ENCODE measurements at places on chromosomes 13 and 19.

- DNase-seq: peak; percentile 29
Observed at GRCh38 chr19:30391554-30392551, 19.7 kb downstream of the ZNF536 start.

GRCh38 chr13:46334035-46334822 is 52.8 kb downstream of the RUBCNL start:
- DNase-seq: no peak

DNA sequence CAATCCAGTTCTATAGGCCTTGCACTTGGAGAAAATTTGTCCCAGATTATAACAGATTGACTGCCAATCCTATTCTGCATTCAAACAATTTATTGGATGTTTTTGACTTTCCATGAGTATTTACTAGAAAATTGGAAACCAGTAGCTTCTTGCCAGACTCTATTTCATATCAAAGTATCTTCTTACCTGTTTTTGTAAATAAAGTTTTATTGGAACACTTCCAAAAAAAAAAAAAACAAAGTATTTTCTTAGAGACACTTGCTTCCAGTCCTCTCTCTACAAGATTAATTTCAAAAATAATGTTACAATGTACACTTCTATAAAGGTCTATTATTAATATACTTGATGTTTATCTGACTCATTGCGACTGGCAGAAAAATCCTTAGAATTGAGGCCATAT is 209.2 kb upstream of the PCDH9 start:
- no peak for DNase-seq

GRCh38 chr13:30805603-30806011 is 70.3 kb downstream of the ALOX5AP start:
- DNase-seq: no peak

- DNase-seq: no peak
Observed at GRCh38 chr19:55838251-55838650, 1.9 kb downstream of the NLRP4 start.

DNA sequence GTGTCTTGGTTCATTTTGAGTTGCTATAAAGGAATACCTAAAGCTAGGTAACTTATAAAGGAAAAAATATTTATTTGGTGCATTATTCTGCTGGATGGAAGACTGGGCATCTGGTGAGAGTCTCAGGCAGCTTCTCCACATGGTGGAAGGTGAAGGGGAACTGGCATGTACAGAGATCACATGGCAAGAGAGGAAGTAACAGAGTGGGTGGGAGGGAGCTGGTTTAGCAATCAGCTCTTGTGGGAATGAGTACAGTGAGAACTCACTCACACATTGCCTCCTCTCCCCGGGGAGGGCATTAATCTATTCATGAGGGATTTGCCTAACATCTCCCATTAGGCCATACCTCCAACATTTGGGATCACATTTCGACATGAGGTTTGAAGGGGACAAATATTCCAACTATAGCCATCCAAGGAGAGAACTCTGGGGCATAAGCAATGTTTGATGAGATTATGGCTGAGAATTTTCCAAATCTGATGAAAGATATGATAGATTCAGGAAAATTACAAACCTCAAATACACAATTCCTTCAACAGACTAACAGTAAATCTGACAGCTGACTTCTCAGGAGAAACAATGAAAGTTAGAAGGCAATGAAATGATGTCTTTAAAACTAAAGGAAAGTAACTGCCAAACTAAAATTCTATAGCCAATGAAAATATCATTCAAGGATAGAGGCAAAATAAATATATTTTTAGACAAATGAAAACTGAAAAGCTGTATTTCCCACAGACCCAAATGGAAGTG is 52.5 kb downstream of the MTUS2 start:
- DNase-seq: no peak

DNA sequence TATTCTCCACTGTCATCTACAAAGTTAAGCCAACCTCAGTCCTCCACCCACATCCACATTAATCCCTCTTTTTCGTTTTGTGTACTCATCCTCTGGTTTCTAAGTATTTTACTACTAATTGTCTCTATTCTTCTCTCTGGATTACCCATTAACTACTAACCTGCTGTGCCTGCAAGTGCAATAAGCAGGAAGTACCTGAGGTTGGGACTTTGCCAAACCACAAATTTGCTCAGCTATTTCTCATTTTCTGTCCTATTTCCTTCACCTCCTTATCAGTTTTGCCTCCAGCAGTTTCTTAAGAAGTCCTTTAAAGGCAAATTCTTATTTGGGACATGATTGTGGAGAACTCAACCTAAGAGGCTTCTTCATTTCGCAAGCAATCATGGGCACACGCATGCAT is 1708.9 kb downstream of the SLITRK5 start:
- no peak for DNase-seq

GRCh38 chr19:38715555-38715954 is 28.7 kb downstream of the CAPN12 start:
- no peak for DNase-seq

- no peak for DNase-seq
Observed at GRCh38 chr13:91649456-91649855, 251.0 kb downstream of the GPC5 start.

- peak; percentile 71 for DNase-seq
Observed at GRCh38 chr19:18167975-18168645, 5.5 kb upstream of the IFI30 start.

GRCh38 chr19:51014242-51014641 is 5.3 kb downstream of the KLK10 start:
- DNase-seq: no peak

GRCh38 chr19:3642296-3642695 is 15.7 kb upstream of the CACTIN start:
- no peak for DNase-seq

- DNase-seq: no peak
Observed at GRCh38 chr19:49255674-49256073, 69.3 kb downstream of the SLC6A16 start.

- no peak for DNase-seq
Observed at GRCh38 chr13:22218797-22219196, 547.9 kb downstream of the FGF9 start.

DNA sequence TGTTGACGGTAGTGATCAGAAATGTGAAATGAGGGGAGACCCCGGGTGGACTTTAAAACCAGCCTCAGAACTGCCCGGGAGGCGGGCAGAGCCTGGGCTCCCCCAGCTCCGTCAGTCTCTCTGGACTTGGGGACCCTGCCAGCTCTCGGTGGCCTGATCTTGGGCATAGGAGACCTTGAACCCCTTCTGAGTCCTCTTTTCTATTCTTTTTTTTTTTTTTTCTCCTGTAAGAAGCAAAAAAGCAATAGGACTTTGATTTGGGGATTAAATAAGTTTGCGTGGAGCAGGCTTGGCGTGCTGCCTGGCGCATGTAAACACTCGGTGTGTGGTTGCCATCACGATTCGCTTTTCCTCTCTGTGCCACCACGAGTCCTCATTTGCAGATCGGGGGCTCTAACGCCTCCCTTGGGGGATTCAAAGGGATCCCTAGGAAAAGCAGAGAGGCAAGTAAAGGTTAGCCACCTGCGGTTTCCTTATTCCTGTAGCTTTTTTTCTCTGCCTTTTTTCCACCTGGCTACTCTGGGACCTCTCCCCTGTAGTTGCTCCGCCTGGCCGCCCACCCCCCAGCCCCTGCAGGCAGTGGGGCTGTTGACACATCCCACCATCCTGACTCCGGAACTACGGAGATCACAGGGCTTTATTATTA is 1.3 kb downstream of the SAFB start:
- no peak for DNase-seq

DNA sequence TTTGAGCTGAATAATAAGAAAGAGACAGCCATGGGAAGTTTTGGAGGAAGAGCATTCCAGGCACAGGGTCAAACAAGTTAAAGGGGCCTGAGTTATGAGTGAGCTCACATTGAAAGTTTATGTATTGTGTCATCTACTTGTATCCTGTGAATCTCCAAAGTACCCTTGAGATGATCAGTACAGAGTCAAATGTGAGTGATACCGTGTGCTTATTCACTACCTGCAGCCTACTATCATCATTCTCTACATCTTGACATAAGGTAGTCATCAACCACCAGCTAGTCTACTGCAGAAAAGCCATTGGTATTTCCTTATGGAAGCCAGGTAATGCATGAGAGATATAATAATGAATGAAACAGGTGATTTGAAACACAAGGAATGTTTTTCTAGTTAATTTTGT is 3.0 kb upstream of the KCTD12 start:
- DNase-seq: no peak

- no peak for DNase-seq
Observed at GRCh38 chr13:112244061-112244460, 132.1 kb upstream of the SPACA7 start.

- DNase-seq: no peak
Observed at GRCh38 chr19:14835011-14835410, at the start of the genes OR7A5 and OR7C1. OR7A5 (minus strand) TSS chr19:14835185; CDS start chr19:14828241, 6,944 bp downstream. OR7C1 (minus strand) TSS chr19:14835185; CDS start chr19:14800136, 35,049 bp downstream.

DNA sequence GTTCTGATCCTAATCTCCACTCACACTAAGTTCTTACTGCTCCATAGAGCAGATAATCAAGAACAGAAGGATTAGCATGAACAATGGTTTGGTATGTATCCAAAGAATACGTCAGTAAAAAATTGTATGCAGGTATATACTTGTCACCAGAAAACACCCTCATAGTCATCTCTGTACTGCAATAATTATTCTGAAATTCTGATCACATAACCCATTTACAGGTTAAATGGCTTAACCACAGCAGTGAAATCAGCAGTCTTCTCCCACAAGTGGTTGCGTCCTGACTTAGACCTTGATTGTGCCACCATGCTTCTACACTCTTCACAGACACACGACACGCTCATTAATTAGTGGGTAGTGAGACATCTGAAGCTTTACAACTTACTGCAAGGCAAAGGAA is 50.9 kb downstream of the LNX2 start:
- DNase-seq: no peak

DNA sequence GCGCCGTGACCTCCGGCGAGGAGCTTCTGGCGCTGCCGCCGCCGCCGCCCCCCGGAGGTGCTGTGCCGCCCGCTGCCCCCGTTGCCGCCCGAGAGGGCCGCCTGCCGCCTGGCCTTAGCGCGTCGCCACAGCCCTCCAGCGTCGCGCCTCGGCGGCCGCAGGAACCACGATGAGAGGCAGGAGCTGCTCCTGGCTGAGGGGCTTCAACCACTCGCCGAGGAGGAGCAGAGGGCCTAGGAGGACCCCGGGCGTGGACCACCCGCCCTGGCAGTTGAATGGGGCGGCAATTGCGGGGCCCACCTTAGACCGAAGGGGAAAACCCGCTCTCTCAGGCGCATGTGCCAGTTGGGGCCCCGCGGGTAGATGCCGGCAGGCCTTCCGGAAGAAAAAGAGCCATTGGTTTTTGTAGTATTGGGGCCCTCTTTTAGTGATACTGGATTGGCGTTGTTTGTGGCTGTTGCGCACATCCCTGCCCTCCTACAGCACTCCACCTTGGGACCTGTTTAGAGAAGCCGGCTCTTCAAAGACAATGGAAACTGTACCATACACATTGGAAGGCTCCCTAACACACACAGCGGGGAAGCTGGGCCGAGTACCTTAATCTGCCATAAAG is 4.8 kb downstream of the PDX1 start:
- DNase-seq: peak; percentile 30

DNA sequence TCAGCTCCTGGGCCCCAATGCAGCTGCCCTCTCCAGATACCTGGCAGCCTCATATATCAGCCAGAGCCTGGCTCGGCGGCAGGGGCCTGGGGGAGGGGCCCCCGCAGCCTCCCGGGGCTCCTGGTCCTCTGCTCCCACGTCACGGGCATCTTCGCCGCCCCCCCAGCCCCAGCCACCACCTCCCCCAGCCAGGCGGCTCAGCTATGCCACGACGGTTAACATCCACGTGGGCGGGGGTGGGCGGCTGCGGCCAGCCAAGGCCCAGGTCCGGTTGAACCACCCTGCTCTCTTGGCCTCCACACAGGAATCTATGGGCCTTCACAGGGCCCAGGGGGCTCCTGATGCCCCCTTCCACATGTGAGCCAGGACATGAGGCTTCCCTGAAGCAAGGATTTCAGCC is 10.8 kb downstream of the RPS16 start:
- no peak for DNase-seq

GRCh38 chr19:7706955-7707456 is 5.1 kb upstream of the FCER2 start:
- no peak for DNase-seq

GRCh38 chr19:51765086-51765485 is 4.1 kb downstream of the FPR2 start:
- no peak for DNase-seq

- no peak for DNase-seq
Observed at GRCh38 chr19:19525611-19526380, 2.9 kb upstream of the YJEFN3 start.

- DNase-seq: no peak
Observed at GRCh38 chr19:42207767-42208271, 9.7 kb downstream of the DEDD2 start.

GRCh38 chr13:43269037-43269481 is 245.7 kb downstream of the DNAJC15 start:
- DNase-seq: no peak

- DNase-seq: no peak
Observed at GRCh38 chr13:55199134-55199533, 1941.6 kb upstream of the PRR20A start.

DNA sequence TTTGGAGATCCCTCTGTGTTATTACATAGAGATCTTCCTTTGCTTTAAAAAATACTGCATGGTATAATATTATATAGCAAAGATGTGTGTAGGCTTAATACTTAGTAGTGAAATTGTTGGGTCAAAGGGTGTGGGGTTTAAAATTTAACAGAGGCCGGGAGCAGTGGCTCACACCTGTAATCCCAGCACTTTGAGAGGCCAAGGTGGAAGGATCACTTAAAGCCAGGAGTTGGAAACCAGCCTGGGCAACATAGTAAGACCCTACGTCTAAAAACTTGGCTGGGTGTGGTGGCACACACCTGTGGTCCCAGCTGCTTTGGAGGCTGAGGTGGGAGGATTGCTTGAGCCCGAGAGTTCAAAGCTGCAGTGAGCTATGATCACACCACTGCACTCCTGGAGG is 22.3 kb upstream of the CEBPA start:
- no peak for DNase-seq

GRCh38 chr13:30863231-30863630 is 42.8 kb upstream of the MEDAG start:
- peak; percentile 63 for DNase-seq

GRCh38 chr13:77338329-77338728 is 11.4 kb upstream of the MYCBP2 start:
- no peak for DNase-seq

- DNase-seq: peak; percentile 71
Observed at GRCh38 chr13:52896827-52897659, 48.6 kb upstream of the PCDH8 start.

DNA sequence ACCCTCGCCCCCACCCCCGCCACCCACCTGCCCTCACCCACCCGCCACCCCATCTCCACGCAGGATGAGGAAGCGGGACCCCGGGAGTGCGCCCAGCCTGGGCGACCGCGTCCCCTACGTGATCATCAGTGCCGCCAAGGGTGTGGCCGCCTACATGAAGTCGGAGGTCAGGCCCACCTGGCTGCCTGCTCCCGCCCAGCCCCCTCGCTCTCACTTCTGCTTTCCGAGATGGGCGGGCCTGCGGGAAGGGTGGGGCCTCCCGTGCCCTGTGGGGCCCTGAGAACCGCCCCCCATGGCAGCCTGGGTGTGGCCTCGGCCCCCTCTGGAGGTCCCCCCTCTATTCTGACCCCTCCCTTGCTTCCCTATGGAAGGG is 3.1 kb upstream of the SPIB start:
- no peak for DNase-seq

DNA sequence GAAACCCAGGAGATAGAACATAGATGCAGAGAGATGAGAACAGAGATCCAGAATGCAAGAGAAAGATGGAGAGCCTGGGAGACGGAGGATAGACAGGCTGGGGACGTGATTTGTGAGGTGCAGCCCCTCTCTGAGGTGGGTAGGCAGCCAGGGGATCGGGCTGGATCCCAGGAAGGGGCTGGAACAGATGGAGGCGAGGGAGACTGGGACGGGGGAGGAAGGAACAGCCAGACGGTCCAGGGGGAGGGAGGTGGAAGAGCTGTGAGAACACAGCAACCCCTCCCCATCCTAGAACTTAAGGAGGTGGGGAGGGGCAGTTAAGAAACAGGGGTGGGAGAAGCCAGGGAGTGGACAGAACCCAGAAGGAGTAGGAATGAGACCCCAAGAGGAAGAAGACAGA is 3.1 kb downstream of the SLC17A7 start:
- DNase-seq: no peak
